ENCODE measurements at places on chromosomes 5 and 9.

DNA sequence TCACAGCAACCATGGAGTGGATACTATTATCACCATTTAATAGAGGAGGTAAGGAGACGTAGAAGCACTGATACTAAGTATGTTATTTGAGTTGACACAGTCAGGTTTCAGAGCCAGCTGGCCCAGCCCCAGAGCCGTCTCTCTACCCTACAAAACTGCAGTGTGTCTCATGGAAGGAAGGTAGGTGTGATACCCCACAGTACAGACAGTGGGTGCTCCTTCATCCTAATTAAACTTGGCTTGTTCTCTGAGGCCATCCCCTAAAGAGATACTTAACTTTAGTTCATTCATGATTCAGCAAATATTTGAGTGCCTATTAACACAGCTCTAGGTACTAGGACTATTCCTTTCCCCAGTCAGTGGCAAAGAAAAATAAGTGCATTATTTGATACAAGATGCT lies 22.6 kb downstream of the PIP5K1B start:
- DNase-seq, result no peak

DNA sequence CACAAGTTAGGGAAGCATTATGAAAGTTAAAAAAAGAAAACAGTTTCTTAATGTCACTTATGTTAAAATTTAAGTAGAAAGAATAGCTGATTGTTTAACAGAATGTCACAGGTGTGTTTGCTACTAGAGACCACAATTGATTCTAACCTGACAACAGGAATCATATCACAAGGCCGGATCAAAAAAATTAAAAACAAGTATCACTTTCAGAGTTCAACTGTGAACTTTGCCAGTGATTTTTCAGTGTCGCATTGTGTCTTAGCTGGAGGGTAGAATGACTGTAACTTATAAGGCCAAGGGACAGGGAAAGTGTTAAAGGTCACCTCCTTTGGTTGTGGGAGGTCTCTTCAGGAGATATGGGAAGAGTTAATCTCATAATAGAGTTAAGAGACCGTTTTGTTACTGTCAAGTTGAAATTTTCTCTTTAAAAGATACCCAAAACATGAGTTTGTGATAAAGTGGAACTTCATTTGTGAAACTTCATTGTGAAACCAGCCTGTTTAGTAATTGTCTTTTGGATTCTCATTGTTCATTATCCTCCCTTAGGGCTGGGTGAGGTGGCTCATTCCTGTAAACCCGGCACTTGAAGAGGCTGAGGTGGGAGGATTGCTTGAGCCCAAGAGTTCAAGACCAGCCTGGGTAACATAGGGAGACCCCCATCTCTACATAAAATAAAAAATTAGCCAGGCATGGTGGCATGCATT lies 40.9 kb downstream of the CPEB4 start:
- DNase-seq, result no peak

DNA sequence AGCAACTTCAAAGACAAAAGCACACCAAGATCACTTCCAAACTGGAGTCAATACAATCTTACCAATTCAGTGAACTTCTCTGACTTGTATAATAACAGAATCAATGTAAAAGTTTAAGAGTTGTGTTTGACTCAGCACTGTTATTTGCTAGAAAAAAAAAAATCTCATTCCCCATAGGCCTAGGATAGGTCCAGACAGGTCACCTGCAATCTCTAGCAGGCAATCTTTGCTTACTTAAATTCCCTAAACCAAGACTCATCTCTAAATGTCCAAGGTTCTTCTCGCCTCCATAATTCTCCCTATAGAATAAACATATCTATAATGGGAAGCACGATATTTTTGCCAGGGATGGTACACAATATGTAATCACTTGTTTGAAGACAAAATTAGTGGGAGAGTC lies 2.5 kb downstream of the FAM169A start:
- DNase-seq, result no peak

GRCh38 chr5:2213121-2213730 lies 330.5 kb upstream of the IRX4 start:
- no peak for DNase-seq

DNA sequence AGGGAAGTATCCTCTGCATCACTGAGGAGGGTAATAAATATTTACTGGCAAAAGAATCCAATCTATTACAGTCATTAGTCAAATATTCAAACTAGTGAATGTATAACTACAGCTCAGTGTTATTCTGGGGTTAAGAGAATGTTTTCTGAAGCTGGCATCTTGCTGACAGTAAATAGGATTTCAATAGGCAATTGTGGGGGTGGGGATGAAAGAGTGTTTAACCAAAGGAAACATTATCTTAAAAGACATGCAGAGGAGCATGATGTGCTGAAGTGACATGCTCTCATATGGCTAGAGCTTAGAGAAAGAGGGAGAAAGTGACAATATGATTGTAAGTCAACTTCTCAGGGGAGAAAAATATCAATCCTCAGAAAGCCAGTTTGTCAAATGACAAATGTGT lies 618.4 kb upstream of the RIOK2 start:
- no peak for DNase-seq

GRCh38 chr9:109403116-109403515 lies 82.3 kb upstream of the EPB41L4B start:
- DNase-seq, result no peak

DNA sequence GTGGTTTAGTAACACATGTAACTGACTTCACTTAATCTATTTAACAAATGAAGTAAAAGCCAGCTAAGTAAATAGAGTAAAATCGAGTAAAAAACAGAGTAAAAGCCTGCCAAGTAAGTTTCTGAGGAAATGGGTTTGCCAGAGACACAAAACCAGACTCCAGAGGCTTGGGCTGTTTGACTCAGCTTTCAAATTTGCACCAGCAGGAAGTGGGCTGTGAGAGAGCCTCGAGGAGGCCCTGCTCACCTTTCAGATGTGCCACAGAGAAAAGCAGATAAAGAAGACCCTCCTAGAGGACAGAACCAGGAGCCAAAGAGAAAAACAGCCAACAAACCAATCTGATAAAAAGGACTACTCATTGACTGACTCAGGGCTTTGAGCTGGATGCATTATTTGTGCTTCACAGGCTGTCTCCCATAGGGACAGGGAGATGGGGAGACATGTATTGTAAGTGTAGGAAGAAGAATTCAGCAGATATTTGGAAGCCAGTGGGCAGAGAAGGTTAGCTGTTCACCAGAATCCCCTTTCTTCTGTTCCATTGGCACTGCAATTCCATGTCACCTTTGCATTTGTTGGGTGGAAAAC lies 14.4 kb upstream of the AMACR start:
- no peak for DNase-seq

DNA sequence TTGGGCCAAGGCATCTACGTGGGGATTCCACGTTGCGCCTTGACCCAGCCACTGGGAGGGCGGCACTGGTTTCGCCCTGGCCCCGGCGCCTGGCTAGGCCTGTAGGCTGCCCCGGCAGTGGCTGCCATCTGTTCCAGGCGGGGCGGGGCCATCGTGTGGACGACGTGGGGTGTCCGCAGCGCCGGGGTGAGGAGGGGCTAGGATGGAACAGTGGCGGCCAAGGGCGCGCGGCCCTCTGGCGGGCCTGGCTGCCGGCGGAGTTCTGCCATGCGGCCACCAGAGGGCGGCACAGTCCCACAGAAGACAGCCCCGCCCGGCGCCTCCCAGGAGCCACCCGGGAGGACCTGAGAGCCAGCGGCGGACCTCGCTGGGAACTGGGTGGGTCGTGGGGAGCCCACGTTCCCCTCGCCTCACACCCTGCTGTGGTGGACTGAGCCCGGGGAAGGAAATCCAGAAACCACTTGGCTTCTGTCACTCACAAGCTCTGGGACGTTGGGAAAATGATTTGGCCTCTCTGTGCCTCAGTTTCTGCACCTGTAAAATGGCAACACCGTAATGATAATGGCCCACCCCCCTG lies 22.6 kb upstream of the RAPGEF1 start:
- no peak for DNase-seq

DNA sequence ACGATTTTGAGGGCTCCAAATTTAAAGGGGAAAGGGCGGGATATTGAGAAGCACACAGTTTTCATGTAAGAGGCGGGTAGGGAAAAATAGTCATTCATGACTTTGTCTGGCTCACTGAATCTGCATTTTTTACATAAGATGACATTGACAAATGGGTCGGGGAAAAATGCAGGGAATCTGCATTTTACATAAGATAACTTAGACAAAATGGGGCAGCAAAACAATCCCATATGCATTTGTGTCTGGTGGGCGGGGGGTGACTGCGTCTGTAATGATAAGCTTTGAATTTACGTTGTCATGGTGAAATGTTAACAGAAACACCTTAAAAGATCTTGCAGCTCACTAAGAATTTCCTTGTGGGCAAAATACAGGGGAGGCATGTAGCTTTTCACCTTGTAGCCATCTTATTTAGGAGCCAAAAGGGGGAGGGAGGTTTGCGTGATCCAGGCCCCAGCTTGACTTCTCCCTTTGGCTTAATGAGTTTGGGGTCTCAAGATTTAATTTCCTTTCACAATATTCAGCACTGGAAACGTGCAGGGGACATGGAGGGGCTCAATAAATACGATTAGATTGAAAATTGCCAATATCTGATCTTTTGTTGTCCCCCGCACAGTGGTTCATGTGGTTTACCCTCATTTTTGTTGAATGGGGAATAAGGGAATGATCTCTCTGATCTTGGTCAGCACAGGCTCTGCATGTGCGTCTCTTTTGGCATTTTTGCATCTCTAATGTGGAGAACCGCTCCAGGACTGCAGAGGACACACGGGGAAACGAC lies 41.1 kb upstream of the GADD45G start:
- DNase-seq, result no peak

- DNase-seq, result peak; percentile 28
Measured at GRCh38 chr5:101942321-101942882, 353.7 kb downstream of the SLCO4C1 start.

DNA sequence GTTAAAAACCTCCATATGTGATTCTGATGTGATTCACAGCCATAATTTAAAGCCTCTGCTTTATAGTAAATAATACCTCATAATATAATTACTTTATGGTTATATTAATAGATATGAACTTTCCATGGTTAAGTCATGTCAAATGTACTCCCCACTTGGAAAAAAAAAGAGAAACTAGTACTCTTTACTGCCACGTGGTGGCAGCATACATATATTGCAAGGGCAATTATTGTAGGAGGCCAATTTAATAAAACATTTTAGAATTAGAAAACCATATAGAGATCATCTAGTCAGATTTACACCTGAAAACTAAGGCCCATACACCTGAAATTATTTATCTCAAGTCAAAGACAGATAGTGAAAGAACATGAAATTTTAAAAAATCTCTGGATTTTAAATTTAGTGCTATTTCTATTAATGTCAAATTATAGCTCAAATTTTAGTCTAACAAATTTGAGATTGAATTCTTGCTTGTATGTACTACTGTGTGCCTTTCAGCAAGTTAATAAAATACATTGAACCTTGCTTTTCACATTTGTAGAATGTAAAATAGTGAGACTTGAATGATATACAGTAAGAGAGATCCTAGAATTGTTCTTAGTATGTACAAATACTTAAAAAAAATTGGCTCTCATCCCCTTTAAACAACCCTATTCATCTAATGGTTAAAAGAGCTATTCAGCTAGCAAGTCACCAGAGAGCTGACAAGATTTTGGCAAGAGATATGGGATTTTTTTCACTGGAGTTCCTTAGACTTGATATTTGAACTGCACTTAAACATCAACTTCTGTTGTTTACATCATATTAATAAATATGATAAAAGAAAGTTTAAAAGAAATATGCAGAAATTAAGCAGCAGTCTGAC lies 603.8 kb downstream of the TLE4 start:
- peak; percentile 40 for DNase-seq

- no peak for DNase-seq
Measured at GRCh38 chr9:29609282-29609681, 2036.0 kb upstream of the C9orf72 start.

DNA sequence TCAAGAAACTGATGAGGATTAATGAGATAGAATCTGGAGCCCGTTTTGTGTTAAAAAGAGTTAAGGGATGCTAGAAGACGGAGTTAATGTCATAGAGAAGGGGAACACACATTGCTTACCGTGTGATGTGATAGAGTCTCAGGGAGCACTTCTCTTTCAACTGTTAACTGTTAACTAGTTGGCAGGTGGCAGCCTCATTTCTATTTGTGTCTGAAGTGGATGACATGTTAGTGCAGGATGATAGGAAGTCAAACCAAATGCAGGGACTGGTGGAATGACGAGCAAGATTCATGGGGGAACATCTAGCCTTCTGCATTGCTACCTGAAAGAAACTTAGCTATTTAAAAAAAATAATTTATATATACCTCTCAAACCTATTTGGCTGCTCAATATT lies 222.7 kb downstream of the MAST4 start:
- no peak for DNase-seq

DNA sequence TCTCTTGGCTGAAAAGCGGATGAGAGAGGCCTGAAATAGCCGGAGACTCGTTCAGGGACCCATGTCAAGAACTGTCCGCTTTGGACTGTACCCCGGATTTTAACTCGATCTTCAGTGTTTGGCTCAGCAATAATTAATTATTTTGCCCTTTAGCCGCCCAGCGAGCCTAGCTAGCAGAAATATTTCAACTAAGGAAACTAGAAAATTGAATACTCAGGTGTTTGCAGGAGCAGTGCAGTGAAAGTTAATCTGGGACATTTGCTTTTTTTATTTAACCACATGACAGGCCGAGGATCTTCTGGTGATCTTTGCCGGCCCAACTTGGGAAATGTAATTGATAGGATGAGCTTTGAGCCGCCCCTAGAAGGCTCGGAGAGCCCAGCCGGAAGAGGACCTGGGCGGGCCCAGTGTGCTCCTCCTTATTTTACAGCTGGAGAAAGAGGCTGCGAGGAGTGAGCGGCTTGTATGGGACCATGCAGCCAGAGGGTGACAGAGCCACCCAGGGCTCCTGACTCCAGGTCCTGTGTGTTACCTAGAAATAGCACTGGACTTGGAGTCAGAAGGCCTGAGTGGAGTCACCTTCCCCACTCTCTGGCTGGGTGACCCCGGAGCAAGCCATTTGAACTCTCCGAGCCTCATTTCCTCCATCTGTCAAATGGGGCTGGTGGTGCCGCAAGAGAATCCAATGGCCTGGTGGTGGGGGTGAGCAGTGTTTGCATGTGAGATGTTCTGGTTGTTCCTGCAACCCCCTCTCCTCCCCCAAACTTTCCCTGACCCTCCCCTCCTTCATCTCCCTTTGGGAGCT lies 2.4 kb downstream of the PPARGC1B start:
- DNase-seq, result no peak

- no peak for DNase-seq
Measured at GRCh38 chr5:178785999-178786398, 55.5 kb upstream of the ZNF354A start.

- no peak for DNase-seq
Measured at GRCh38 chr9:111276431-111277128, 53.4 kb downstream of the OR2K2 start.

- DNase-seq, result no peak
Measured at GRCh38 chr9:14497476-14497875, 183.5 kb upstream of the NFIB start.

DNA sequence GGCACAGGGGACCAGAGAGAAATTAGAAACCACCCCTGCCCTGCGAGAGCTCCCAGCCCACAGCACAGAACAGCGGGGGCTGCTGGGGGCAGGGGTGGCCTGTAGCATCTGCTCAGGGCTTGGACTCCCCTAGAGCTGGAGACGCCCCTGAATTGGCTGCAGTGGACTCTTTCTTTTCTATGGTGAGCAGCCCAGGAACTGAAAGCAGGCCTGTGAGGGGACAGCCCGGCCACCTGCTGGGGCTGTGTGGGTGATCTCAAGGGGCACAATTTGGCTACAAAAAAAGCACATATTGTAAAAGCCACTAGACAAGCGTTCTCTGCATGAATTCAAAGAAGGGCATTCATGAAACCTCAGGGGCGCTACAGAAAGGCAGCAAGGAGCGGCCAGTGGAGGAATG lies 57.5 kb upstream of the ICE1 start:
- no peak for DNase-seq

- no peak for DNase-seq
Measured at GRCh38 chr9:79776581-79776980, 204.8 kb downstream of the TLE4 start.

GRCh38 chr5:126801174-126801991 lies 24.4 kb downstream of the LMNB1 start:
- no peak for DNase-seq

All from left kidney (tissue), 8 donors.